ENCODE measurements at places on chromosomes 2 and 18.
A peak's percentile ranks its signal among the peaks of the same experiment; 100 is the strongest.

GRCh38 chr2:160516547-160517365 lies 23.1 kb upstream of the RBMS1 start:
- peak; percentile 3 for DNase-seq

- DNase-seq, result no peak
Measured at GRCh38 chr2:145984580-145984979, 1464.7 kb upstream of the ZEB2 start.

- DNase-seq, result peak; percentile 60
Measured at GRCh38 chr2:147082850-147083522, 761.8 kb upstream of the ACVR2A start.

DNA sequence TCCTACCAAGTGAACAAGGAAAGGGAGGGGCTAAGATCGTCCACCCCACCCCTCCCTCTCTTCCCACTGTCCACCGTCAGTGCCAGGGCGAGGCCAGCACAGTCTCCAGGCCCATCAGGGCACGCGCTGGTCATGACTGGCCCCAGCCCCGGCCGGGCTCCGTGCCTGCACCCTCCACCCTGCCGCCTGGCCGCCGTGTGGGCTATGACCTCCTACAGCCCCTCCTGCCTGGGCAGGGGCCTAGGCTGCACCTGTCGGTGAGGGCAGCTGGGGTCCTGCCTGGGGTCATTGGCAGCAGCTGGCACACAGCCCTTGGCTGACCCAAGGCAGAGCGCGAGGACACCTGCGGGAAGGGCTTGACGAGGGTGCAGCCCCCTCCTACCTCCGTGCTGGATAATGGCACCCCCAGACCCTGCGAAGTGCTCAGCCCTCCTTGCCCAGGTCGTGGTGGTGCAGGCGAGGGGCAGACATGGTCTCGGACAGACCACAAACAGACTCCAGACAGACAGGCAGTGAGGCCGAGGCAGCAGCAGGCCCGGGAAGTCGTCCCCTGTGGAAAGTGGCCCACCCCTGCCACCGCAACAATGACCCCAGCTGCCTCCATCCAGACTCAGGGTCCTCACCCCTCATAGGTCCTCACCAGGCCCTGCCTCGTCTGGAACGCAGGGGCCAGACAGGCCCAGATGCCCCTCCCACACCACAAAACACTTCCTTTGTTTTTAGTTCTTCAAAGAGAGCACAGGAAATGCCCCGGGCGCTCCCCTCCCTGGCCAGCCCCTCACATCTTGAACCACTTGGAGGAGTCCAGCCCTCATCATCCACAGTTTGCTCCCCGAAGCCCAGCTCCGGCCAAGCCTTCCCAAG lies 43.1 kb upstream of the GPC1 start:
- DNase-seq, result no peak

DNA sequence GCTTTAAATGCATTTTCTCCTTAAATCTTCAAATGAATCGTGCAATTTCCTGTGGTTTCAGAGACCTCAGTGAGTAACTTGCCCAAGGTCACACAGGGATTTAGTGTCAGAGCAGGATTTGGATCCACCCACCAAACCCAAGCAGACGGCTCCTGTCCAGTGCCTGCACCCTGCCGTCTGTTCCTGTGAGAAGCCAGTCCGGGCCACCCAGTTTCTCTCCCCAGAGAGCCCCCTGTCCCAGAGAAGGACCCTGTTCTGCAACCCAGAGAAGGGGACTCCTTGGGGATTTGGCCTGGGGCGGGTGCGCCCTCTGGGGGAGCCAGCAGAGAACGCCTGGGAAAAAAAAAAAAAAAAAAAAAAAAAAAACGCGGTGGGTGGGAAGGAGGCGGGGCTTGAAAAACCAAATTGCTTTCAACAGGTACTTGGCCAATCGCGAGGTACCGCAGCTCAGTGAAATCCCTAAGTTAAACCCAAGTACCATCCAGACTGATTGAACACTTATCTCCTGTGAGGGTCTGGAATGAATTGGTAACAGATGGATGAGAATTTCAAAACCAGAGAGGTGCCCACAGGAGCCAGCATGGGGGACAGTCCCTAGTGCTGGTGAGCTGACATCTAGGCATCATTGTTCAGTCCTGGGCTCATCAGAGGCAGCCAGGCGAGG lies 30.9 kb upstream of the REEP1 start:
- peak; percentile 43 for DNase-seq

DNA sequence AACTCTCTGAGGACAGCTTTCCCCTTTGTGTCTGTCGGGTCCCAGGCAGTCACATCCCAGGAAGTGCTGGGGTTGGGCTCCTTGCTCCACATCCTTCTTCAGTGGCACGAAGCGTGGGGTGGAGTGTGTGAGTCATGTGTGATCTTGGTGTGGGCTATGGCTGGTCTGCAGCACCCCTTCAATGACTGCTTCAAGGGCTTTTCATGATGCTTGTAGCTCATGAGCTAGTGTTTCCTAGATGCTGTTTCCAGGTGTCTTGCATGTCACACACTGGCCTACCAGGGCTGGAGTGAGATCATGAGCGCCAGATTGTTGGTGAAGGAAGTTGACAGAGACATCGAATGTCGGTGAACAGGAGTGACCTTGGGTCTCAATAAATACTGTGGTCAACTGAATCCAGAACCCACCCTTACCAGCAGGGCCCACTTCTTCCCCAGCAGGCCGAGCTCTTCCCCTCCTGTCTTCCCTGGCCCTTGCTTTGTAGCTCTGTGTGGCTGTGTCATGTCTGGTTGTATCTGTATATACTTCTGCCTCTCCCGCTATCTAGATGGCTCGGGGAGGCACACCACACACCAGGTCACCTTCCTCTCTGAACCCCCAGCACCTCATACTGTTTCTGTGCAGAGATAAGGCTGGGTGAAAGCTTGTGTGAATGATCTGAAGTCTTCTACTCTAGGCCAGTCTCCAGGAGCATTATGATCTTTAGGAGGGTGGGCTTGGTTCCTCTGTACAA lies 3.8 kb downstream of the C2orf92 start:
- DNase-seq, result no peak

GRCh38 chr2:149653831-149654445 lies 66.4 kb upstream of the MMADHC start:
- no peak for DNase-seq

- no peak for DNase-seq
Measured at GRCh38 chr2:8239531-8240088, 442.2 kb upstream of the ID2 start.

DNA sequence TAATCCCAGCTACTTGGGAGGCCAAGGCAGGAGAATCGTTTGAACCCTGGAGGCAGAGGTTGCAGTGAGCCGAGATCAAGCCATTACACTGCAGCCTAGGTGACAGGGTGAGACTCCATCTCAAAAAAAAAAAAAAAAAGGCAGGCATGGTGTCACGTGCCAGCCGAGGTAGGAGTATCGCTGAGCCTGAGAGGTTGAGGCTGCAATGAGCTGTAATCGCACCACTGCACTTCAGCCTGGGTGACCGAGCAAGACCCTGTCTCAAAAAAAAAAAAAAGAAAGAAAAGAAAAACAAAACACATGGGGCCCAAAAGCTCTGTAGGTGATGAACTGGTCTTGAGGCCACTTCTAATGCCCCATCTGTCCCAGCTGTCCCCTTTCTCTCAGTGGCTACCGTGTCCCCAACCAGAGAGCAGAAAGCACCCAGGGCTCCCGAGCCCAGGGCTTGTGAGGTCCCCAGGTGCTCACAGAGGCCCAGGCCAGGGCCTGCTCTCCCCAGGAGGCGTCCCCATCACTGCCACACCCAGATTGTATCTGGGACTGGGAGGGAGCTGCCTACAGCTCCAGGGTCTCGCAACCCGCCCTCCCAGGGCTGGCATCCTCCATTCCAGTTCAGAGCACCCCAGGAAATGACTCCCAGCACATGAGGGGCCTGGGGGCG lies 8.5 kb downstream of the KLHL30 start:
- DNase-seq, result no peak

DNA sequence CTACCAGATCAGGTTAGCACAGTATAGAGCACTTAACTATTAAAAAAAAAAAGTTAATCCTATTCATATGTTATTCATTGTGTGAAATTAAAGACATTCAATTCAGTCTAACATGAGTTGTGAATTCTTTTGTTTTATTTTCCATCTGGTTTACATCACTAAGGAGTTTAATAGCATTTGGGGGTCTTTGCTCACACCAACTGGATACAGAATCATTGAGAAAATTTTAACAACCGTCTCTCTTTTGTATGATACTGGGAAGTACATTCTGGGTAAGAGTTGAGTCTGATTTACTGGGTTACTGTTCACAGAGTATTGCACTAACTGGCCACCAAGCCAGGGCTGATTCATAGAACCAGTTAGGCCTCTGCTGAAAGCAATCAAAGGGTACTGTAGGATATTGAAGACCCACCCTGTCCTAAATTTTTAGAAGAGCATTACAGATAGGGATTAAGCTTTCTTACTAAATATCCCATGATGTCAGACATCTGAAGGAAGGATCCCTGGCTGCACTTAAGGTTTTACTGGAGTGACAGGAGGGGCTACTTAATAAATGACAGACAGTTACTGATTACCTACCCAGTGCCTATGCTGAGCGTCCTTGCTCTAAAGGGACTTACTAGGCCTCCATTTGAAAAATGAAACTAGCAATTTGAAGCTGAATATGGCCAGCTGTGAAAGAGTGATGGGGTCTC lies 387.9 kb downstream of the SETBP1 start:
- DNase-seq, result no peak

- no peak for DNase-seq
Measured at GRCh38 chr18:76435316-76435989, 59.6 kb downstream of the ZNF516 start.

DNA sequence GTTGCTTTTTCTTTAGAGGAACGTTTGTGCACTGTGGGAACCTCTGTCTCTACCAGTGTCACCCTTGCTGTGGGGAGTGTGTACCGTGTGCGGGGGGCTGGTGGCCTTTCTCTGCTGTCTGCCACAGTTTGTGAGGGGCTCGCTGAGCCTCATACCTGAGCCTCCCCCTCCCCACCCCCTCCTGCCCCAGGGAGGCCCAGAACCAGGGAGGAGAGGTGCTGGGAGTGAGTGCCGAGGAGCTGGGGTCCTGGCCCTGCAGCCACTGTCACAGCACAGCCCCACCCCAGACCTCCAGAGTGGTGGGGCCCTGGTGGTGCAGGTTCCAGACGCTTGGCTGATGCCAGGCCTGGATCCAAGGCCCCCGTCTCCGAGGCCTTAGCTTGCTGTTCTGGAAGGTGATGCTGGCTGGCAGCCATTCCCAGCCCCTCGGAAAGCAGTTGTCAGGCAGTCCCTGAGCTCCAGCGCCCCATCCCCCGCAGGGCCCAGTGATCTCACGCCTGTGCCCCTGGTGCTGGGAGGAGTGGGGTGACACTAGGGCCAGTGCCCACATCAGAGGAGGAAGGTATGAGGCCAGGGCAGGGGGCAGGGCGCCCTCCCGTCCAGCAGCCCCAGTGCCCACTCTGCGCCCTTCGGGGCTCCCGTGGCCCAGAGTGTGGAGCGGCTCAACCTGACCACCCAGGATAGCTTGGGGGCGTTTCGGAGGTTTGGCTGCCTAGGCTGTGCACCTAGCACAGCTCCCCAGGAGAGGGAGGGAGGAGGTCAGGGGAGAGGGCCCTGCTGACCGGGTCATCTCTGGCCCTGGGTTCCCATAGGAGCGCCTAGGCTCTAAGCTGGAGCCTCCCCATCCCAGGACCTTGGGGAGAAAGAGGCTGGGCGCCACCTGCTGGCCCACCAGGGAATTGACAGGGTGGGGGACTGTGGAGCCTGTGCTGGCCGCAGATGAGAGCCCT lies 53.0 kb upstream of the ALPP start:
- DNase-seq, result no peak

- no peak for DNase-seq
Measured at GRCh38 chr2:152175012-152175367, 573 bp downstream of the STAM2 start.

DNA sequence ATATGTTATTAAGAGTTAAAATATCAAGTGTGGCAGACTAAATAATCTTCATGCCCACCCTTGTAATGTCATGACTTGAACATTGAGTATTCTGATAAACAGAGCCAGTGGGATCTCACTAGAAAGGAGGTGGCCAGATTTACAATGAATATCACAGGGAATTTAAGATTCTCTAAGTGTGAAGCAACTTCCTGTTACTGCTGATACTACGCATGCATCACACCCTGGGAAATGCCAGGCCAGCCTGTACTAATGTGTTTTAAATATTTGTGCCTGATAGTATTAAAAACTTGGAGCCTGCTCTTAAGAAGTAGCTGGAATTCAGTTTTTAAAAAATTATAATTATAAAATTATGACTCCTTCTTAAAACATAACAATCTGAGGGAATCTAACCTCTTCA lies 148.3 kb downstream of the LAMA3 start:
- no peak for DNase-seq

DNA sequence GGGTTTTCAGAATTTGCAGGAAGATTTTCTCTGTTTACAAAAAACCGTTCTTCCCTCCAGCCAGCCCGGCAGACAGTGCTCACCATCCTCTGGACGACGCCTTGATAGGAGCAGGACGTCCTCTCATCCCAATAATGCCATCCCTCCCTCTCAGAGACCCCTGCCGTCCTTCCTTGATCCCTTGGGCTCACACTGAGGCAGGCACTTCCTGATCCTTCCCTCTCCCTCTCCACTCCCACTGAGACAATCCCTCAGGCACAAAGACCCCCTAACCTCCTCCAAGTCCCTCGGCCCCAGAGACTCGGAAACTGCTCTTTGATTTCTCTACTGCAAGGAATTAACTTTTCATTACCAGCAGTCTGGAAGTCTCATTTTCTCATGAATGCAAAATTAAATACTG lies 42.5 kb downstream of the PAX3 start:
- DNase-seq, result no peak

GRCh38 chr2:41955316-41956043 lies 92.3 kb upstream of the PKDCC start:
- DNase-seq, result no peak

- DNase-seq, result no peak
Measured at GRCh38 chr2:106269591-106270291, 75.6 kb upstream of the UXS1 start.

- DNase-seq, result no peak
Measured at GRCh38 chr2:3646446-3646845, 11.6 kb upstream of the ALLC start.

DNA sequence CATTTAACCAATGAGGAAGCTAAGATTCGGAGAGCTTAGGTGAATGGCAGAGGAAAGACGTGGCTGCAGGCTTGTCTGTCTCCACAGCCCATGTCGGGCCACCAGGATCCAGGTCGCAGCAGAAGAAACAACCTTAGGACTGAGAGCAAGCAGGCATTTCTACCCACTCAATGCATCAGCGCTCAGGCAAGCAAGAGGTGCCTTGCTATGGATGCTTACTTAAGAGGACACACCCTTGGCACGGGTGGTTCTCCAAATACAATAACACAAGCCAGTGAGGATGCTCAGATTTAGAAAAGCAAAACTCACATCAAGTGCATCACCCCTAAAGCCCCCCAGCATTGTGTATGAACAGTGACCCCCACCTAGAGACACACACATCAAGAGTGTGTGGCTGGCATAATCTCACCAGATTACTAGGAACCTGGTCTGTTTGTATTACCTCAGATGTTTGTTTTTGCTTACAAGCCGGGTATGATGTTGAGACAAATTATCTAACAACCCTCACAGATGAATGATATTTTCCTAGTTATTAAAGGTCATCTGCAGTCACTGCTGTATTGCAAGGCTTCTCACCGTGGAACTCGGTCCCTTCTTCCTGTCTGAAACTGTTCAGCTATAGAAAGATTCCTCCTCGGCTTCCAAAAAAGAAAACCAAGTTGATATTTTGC lies 34.2 kb upstream of the NPAS2 start:
- no peak for DNase-seq

Measured in CD4-positive, alpha-beta T cell treated with Interleukin-6 at 100 ng/mL for 8 hours (primary cell).